ENCODE measurements at places on chromosomes 7 and 10.

- no peak for DNase-seq
These were observed 33.3 kb upstream of the EBLN1 start for GRCh38 chr10:22250897-22251660.

DNA sequence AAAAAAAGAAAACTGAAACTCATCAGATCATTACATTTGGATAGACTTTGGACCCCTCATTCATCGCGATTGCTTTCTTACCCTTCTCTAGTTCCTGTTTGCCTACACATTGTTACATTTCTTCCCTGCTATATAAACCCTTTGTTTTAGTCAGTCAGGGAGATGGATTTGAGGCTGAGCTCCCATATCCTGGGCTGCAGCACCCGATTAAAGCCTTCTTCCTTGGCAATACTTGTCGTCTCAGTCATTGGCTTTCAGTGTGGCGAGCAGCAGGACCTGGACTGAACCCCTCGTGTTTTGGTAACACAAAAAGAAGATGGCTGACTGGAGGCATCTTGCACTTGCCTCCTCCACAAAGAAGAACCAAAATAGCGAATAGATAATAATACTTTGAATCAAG, 34.1 kb upstream of the ELOVL3 start:
- no peak for DNase-seq

- no peak for DNase-seq
These were observed 91.3 kb downstream of the CACNB2 start for GRCh38 chr10:18231480-18231879.

- DNase-seq: peak; percentile 18
These were observed 117.9 kb upstream of the PRR15 start for GRCh38 chr7:29445736-29446135.

- peak; percentile 97 for DNase-seq
These were observed 3.4 kb upstream of the MUC12 start for GRCh38 chr7:100965723-100966541.

DNA sequence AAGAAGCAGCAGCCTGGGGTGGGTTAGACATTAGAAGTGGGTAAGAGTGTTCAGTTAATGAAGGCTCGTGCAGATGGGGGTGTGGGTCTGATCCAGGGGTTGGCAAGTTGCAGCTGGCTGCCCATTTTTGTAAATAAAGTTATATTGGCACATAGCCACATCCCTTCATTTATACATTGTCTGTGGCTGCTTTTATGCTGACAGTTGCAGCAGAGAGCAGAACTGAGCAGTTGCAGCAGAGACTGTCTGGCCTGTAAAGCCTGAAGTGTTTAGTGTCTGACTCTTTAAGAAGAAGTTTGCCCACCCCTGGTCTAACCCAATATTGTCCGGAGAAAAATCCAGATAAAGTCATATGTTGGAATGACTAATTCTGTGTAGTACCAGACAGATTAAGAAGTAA, 38.1 kb downstream of the GLRX3 start:
- DNase-seq: no peak

DNA sequence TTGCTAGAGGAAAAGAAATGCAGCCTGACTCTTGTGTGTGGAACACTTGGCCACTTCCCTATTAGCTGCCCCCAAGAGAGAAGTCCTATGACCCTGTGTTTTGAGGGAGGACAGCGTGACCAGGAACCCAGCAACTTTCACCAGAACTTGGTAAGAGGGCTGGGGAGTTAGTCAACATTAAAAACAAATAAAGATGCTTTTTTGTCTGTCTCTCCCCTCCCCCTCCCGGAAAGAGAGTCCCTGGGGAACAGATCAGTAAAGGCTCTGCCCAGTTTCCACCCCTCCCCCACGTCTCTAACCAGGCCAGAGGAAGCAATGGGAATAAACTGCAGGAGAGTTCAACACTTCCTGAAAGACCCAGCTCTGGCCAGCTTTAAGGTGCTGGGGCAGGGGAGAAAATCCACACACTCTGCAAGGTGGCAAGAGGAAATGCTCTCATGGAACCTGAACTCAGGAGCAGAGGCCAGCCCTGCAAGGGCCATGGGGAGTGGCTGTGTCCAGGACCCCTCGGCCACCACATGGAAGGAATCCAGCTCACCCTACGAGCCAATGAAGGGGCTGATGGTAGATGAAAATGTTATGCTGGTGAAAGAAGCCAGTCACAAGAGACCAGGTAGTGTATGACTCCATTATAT, 21.5 kb downstream of the SH3PXD2A start:
- DNase-seq: no peak

DNA sequence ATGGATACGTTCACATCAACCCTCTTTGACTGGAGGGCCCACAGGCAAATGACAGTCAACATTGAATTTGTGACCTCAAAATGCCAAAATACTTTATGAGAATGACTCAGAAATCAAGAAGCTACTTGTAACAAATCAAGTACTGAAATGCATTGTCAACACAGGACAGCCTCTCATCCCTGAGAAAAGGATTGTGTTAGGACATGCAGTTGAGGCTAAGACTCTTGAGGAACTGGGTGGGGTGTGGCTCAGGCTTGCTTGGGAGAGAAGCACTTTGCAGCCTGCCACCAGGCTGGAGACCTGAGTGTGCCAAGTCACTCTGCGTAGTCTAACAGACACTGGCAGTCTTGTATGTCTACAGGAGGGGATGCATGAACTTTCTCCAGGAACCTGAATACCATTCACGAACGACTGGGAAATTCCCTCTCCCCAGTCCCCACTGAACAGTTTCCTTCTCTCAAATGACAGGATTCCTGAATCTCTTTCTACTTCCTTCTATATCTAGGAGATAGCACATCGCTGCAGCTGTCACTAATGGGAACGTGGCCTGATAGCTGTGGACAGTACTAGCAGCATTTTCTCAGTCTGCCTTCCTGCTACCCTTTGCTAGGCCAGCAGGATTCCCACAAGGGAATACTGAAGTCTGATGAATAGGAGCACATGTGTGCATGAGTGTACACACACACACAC, 3.3 kb upstream of the SMO start:
- no peak for DNase-seq

DNA sequence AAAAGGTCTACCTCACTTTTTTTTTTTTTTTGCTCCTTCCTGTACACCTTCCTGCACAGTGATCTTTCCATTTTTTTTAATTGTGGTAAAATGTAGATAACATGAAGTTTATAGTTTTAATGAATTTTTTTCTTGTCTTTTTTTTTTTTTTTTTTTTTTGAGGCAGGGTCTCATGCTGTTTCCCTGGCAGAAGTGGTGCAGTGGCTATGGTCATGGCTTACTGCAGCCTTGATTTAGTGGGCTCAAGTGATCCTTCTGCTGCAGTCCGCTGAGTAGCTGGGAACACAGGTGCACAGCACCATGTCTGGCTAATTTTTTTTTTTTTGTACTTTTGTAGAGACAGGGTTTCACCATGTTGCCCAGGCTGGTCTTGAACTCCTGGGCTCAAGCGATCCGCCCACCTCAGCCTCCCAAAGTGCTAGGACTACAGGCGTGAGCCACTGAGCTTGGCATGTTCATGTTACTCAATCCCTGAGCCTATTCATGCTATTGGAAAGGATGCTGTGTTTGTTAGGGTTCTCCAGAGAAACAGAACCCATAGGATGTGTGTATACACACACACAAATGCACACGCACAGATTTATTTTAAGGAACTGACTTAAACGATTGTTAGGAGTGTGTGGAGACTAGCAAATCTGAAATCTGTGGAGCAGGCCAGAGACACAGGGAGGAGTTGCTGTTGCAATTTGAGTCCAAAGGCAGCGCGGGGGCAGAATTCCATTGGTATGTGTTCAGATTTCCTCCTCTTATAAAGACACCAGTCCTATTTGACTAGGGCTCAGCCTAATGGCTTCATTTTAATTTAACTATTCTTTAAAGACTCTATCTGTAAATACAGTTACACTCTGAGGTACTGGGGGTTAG, 29.1 kb downstream of the GALNT11 start:
- DNase-seq: no peak

GRCh38 chr7:2012981-2013380, 219.8 kb downstream of the MAD1L1 start:
- no peak for DNase-seq

DNA sequence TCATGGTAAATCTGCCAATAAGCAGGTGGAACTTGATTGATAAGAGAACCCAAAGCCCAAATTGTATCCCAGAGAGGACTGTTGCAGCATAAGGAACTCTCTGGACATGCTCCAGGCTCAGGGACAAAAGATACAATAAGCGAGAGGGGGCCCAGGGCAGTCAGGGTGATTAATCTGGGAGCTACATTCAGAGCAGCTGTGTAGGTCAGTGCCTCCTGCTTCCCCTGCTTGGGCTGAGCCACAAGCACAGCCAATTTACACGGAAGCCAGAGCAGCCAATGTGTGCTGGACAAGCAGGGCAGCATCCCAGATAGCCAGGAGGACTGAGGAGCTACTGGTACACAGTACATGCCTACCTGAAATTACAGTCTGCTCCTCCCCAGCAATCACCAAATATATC, 24.2 kb downstream of the MYPN start:
- no peak for DNase-seq

GRCh38 chr10:47277352-47278151, 22.4 kb upstream of the GDF10 start:
- no peak for DNase-seq

- DNase-seq: no peak
These were observed 8.6 kb upstream of the NKX2-3 start for GRCh38 chr10:99524050-99524666.

DNA sequence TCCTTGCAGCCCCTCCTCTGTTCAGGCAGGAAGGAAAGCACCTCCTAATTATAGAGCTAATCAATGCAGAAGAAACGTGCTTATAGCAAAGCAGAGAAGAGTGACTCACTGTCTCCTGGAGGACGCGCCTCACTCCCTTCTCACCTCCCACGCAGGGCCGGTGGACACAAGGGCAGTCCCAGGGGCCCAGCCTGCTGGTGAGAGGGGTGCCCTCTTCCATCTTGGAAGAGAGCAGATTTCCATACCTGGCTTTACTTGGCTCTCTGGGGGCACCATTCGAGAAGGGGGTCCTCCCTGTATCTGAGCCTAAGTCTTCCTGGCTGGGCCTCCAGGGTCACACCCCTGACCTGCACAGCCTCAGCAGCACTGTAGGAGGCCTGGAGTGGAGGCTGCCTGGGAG, 55.8 kb downstream of the RASGEF1A start:
- no peak for DNase-seq

GRCh38 chr7:105003872-105004510, 10.0 kb upstream of the KMT2E start:
- DNase-seq: no peak

- no peak for DNase-seq
These were observed 86.7 kb upstream of the IKZF1 start for GRCh38 chr7:50217821-50218281.

- DNase-seq: no peak
These were observed 8.3 kb downstream of the PI4K2A start for GRCh38 chr10:97648562-97649404.

DNA sequence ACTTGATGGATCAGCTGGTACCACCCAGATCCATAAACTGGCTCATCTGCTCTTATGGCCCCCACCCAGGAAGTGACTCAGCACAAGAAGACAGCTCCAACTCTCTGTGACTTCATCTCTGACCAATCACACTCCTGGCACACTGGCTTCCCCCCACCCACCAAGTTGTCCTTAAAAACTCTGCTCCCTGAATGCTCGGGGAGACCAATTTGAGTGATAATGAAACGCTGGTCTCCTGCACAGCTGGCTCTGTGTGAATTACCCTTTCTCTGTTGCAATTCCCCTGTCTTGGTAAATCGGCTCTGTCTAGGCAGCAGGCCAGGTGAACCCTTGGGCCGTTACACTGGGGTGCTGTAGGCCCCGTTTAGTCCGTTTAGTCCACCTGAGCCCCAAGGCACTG, 23.4 kb upstream of the BNIP3 start:
- DNase-seq: no peak

DNA sequence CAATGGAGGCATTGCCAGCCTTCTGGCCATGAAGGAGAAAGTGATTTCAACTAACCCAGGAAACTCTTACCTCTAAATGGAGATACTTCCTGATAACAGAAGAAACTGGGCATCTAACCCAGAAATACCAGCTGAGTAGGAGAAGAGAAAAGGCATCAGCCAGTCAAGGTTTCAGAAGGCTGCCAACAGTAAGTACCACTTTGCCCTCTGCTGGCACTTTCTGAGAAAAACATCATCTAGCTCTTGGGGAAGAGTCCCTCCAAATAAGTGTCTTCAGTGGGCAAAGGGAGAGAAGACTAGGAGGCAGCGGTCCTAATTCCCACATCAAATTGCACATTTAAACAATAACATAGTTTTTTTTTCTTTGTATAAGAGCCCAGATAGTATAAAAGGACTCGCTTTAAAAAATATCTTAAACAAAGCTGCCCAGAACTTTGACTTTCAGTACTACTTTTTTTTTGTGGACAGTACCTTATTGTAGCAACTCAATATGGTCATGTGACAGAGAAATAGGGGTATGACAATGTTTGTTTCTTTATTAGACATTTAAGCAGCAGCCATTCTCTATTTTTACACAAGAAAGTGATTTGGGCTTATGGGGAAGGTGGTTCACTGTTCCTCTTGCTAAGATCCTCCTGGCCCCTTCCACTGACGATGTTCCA, 157.3 kb downstream of the CTTNBP2 start:
- DNase-seq: peak; percentile 66

DNA sequence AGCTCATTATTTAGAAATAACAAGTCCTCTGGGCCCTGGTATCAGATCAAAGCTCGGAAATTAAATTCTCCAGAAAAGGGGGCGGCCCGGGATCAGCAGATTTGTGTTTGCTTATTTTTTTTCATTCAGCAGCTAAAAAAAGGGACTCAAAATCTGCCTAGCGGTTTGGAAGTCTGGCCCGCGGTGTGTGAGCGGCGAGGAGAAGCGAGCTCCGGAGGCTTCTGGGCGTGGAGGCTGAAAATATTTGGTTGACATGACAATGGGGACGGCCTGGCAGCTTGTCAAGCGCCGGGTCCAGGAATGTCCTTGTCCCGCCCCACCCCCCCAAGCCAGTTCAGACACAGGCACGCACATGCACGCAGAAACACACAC, 43.4 kb downstream of the FOXL3 start:
- DNase-seq: peak; percentile 28

DNA sequence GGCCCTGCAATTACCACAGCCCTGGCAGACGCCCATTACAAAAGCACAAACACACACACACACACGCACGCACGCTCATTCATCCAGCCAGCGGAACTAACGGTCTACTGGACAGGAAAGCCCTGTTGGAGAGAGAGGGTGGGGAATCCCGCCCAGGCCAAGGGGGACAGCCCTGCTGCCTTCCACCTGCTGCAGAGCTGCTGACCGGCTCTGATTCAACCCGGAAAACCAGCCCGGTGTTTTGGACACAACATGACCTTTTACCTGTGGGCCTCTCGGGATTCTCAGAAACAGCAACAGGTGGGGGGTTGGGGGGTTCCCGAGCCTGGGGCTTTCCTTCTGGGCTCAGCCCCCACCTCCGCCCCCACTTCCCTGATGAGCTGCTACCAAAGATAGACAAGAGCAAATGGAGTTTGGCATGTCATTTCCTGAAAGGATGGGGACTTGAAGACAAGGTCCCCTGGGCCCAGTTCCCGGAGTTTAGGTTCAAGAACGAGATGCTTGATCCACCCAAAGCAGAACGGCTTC, 18.5 kb upstream of the SERPINE1 start:
- DNase-seq: no peak

DNA sequence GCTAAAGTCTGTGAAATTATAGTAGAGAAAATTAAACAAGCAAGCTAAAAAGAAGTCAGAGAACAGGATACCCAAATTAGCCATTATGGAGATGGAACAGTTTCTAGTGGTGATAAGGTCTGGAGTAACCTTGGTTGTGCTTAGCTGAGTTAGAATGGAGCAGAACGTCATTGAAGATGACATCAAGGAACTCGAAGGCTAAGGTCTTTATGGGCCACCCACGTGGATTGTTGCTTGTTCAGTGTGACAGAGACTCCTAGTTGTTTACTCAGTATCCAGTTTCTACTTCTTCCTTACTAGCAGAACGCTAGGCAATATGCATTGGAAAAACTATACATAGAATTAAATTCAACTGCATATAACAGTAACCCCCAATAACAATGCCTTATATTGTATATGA, 39.7 kb downstream of the AHCYL2 start:
- DNase-seq: no peak
